ENCODE measurements at places on chromosomes 2 and 18.

DNA sequence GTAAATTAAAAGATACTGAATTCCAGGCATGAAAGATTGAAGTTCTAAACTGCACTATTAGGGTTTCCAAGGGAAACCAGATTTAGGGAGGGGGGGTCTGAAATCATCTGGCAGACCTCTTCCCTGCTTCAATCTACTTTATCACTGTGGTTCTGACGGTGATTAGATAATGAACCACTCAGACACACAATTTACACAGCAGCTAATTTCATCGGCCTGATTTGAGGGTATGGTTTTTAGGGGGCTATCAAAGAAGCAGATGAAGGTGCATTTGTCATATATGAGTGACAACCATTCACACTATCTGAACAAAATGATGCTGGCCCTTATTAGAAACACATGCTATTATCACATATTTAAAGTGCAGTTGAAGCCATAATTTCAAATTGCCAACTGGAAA, 106.0 kb downstream of the OLA1 start:
- no peak for DNase-seq

DNA sequence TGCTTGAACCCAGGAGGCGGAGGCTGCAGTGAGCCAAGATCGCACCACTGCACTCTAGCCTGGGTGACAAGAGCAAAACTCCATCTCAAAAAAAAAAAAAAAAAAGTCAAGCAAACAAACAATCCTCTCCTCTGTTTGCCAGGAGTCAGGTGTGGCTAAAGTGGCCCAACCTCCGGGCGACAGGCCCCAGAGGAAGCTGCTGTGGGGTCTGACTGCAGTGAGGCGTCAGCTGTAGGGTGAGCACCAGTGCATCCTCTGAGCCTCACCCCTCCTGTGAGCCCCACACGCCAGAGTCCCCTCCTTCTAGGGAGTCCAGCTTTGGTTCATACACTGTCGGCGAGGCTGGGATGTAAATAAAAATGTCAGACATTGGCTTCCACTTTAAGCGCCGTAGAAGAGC, 76.5 kb upstream of the HS6ST1 start:
- no peak for DNase-seq

DNA sequence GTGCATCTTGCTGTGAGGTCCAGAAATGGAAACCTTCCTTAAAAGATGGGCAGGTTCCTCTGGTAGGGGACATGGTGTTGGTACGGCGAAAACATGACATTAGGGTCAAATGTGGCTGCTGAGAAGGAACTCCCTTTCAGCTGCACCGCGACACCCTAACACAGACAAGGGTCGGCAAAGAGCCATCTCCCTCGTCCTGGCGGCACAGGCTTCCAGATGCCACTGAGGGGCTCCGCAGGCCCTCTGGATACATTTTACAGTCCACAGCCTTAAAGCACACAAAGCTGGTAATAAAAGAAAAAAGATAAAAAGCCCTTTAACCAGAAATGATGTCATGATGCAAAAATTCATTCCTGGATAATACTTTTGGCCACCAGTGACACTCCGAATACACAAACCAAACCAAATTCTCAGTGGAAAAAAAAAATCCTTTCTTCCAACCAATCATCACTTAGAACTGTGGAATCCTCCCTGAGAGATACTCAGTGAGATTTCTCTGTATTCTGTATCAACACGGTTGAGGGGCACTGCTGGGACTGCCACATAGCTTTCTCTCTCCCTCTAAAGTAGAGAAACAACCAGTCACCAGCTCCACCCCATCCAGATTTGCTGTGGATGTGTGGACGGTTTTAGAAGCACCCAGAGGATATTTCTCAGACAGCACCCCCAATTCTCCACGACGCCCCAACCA, 174.8 kb downstream of the HDAC4 start:
- DNase-seq: no peak

- DNase-seq: no peak
Measured at GRCh38 chr2:21131861-21132260, 8.1 kb downstream of the TDRD15 start.

- no peak for DNase-seq
Measured at GRCh38 chr18:76373297-76373696, 121.7 kb downstream of the ZNF516 start.

DNA sequence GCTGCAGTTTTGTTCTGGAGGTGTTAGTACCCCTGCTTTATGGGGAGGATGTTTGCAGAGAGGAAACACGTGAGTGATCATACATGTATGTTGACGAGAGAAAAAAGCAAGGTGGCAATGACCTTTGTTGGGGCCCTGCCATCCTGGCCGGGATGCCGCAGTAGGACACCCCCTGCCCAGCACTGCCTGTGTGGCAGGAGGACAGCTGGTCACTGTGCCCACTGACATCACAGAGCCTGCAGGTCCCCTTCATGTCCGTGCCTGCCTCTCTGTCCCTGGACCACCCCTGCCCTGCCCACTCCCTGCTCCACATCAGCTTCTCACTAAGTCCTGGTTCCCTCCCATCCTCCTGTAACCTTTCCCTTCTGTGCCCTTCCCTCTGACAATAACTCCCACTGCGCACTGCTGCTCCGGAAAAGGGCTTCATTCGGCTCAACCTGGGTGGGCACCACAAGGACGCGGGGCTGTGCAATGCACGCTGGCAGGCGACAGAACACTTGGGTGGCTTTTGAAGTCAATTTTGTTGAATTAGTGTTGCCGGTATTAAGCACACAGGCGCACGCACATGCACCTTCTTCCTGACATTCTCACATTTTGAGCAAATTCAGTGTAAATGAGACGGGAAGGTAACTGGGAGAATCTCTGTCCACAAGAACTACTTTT, 51.5 kb upstream of the TWIST2 start:
- DNase-seq: no peak

DNA sequence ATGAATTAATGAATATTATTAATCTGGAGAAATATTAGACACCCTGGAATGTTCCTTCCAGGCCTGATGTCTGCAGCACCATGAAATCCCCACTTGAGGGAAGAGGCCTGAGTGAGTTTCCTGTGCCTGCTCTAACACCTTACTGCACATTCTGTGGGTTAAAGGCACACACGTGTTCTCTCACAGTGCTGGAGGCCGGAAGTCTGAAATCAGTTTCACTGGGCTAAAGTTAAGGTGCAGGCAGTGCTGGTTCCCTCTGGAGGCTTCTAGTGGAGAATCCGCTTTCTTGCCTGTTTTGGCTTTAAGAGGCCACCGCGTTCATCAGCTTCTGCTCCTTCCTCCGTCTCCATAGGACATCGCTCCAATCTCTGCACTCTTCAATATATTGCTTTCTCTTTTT, 48.7 kb downstream of the ACKR3 start:
- no peak for DNase-seq

DNA sequence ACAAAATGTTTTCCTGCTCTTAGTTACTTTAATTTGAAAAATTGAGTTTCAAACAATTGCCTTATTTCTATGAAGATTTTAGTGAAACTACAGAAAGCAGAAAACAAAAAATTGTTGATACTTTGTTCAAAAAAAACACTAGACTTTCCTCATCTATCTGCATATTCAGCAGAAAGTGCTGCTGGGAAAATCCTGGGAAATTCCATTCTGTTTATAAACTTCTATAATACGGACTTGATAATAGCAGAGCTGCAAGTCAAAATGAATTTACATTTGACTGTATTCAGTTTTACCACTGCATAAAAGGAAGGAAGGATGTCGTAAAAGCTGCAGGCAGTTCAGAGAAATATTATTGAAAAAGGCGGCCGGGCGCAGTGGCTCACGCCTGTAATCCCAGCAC, 24.9 kb upstream of the ERICH2 start:
- DNase-seq: no peak

- no peak for DNase-seq
Measured at GRCh38 chr2:55365303-55365702, 54.4 kb downstream of the CCDC88A start.

DNA sequence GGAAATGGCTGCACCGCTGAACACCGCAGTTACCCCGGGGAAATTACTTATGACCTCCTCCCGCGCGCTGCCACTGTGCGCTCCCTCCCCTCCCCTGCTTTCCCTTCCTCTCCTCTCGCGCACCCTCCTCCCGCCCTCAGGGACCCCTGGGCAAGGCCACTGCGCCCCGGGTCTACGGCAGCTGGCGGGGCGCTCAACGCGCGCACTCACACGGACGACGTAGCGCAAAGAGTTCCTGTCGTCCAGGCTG, 7.9 kb downstream of the ALPP start:
- no peak for DNase-seq

- peak; percentile 91 for DNase-seq
Measured at GRCh38 chr2:11155381-11156035, at the start of gene SLC66A3. Gene SLC66A3, plus strand, starts transcription at chr2:11155467. Its CDS starts 80 bp downstream, at chr2:11155547.

DNA sequence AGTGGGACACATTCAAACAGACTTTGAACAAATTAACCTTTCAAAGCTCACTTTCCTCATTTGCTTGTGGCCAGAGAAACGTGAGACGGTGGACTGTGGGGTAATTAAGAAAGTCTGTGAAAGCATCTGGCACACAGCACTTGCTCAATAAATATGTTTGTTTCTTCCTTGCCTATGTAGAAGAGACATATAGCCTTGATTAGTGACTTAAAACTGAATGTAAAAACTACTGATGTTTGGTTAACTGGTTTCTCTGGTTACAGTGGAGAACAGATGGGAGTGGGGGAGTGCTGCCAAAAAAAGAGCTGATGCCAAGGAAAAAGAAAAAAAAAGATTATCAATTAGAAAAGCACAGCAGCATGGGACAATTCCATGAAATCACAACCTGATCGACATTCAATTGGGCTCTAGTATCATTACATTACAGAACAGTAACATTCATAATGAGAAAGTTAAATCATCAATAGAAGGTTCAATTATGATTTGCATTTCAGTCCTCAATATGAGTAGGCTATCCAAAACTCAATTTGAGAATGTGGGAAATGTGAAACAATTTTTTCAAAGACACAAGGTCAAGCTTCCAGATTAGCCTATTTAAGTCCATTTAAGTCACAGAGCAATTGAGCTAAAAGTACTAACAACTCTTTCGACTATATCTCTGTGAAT, 14.7 kb downstream of the CUL3 start:
- DNase-seq: no peak

DNA sequence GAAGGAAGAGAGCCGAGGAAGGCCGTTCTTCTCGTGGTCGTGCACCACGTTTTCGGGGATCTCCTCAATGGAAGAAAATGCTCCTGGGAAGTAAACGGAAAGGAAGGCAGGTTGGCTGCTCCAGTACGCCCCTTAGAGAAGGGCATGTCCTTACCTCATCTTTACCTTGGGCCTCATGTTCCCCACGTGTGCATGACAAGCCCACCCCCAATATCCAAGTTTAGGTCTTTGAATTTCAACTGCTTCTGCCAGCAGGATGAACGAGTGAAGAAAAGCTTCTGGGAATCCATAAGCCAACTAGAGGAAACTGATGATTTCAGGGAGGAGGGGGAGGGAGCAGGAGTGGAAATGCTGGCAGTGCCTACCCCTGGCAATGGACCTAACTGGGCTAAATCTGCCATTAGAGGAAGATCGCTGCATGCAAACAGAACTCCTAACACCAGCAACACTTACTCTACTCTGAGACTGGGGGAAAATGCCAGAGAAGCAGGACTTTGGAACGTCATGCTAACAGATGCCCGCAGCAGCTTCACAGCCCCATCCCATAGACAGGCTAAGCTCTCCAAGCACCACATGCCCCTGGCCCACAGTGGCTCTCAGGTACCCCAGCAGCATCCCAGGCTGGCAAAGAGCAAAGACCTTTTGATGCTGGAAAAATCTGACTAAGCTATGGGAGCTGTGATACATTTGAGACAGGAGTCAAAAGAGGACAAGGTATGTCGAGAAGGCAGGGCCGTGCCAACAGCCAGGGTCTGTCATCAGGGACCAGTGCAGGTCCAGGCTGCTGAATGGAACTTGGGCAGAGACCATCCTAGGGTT, 21.7 kb downstream of the CHST10 start:
- no peak for DNase-seq

- DNase-seq: no peak
Measured at GRCh38 chr2:113342650-113343049, 63.9 kb upstream of the PAX8 start.

- no peak for DNase-seq
Measured at GRCh38 chr2:148963461-148963860, 75.0 kb upstream of the LYPD6B start.

DNA sequence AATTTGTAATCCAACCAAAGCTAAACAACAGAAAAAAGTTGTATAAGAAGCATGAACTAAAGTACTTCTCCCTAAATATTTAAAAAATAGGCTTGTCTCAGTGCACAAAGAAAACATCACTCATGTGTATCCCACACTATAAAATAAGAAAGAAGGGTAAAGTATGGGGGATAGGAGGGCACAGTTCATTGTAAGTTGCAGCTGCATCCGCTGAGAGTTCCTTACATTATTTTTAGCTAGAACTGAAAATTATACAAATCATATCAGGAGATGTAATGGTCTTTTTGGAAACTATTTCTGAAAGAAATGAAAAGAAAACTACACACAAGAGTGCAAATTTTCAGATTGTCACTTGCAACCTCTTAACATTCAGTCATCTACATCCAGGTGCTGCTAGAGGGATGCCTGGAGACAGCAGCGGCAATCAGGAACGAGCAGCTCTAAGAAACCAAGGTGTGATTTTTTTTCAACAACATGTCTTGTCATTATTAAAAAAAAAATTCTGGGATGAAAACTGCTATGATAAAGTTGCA, 273.6 kb downstream of the ASXL3 start:
- no peak for DNase-seq

All from stimulated activated effector memory CD8-positive, alpha-beta T cell treated with anti-CD3 and anti-CD28 coated beads, Interleukin-12 subunit alpha, Interleukin-12 subunit beta, amount 100 ng/mL, for 72 hours (primary cell).